ENCODE measurements at places on chromosomes 16 and 17.

DNA sequence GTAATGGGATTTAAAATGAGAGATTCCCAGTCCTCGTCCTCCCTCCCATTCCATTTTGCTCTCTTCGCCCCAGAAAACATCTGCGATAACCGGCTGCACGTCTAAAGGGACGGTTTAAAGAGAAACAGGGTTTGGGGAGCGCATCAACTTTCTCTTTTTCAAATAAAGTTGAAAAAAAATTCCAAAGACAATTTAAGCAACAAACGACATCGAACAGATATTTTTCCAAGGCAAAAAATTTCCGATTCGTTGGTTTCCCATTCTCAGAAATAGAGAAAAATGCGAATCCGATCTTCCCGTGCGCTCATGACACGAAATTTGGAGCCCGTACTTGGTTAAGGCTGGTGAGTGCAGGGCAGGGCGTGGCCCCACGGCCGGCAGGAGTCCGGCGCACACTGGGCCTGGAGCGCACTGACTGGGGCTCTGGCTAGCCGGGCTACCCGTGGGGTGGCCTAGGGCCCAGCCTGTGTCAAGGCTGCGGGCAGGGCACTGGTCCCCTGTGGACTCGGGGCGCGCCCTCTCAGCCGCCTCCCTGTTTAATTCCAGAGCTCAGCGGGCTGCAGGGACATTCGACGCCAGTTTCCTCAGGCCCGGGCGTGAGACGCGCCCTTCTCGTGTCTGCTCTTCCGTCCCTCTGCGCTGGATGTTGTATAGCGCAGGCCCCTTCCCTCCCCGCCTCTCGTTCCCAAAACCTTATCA, 17.9 kb upstream of the ZFHX3 start:
- DNase-seq, result no peak

- no peak for DNase-seq
Measured at GRCh38 chr17:66468241-66469087, 166.1 kb downstream of the PRKCA start.

DNA sequence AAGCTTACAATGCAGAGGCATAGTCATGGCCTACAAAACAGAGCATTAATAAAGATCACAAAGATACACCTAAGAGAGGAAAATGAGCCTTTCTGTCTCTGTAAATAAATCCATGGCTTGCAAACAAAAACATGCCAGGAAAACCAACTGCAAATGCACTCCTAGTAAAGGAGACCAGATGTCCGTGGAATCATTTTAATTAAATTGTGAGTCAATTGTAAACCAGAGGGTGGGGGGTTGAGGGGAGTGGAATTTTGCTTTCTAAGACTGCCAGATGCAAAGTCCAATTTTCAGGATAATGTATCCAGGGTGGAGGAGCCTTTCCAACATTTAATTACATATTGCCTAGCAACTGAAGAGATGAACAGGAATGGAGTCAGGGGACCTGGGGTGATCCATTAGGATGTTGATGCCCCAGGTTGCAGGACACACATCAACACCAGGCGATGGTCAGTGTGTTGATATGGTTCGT, 390.3 kb upstream of the CCL2 start:
- DNase-seq, result no peak

DNA sequence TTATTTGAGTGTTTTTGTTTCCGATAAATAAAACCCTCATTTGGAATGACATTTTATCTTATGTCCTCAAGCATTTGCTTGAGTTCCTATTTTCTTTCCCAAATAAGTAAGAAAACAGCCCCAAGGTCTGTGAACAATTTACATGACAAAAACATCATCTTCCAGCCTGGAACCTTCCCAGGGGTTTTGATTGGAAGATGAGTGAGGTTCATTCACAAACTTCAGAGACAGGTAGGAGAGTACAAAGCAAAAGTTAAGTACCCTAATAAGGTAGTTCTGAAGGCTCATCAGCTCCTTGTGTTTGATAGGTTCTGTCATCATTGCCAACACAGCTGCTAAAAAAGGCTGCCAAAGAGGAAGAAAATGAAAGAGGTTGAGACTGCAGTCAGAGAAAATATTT, 772.8 kb downstream of the CDH8 start:
- no peak for DNase-seq

DNA sequence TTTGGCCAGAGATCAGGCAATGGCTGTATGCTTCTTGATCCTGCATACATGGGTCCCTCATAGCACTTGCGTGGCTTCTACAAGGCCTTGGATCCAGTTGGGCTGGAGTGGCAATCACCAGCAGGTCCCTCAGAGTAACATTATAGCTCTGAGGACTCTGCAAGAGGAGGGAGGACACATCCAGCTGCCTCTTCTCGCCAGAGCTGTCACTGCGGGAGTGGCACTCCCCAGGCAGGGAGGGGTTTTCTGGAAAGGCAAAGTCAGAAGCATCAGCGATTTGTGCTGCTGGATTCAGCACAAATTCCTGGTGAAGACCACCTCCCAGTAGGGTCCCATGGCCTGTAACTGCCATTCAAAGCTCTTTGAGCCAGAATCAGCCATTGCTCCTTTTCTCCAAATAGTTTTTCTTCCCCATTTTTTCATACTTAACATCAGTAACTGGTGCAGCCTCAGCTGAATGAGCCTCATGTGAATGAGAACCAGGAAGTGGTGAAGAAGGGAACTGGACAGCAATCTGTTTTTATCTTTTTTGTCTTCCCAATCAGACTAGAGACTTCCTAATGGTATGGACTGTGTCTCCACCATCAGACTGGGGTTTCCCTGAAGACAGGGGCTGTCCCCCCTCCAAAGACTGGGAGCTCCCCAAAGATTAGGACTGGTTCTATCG, 40.6 kb upstream of the HOXB13 start:
- DNase-seq, result no peak

DNA sequence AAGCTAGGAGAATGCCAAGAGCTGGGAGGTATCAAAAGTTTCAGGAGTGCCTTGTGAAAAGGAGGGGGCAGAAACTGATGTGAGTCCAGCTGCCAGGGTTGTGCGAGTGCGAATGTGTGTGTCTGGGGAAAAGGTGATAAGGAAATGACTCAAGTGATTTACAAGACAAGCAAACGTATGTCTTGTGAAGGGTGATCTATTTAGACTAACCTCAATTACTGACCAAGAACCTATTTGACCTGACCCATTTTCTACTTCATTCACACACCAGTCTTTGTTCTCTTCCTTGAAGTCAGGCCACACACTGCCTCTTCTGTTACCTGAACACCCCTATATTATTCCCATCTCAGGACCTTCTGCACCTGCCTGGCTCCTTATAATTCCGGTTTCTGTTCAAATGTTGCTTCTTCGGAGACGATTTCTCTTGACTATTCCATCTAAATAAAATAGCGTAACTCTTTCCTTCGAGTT, 1.0 kb downstream of the GDE1 start:
- DNase-seq, result no peak

- DNase-seq, result no peak
Measured at GRCh38 chr17:35907691-35908090, 22.9 kb downstream of the RDM1 start.

- DNase-seq, result no peak
Measured at GRCh38 chr17:41540921-41541625, 13.0 kb upstream of the KRT19 start.

GRCh38 chr17:41020336-41020735, 6.7 kb downstream of the KRTAP1-5 start:
- DNase-seq, result no peak

DNA sequence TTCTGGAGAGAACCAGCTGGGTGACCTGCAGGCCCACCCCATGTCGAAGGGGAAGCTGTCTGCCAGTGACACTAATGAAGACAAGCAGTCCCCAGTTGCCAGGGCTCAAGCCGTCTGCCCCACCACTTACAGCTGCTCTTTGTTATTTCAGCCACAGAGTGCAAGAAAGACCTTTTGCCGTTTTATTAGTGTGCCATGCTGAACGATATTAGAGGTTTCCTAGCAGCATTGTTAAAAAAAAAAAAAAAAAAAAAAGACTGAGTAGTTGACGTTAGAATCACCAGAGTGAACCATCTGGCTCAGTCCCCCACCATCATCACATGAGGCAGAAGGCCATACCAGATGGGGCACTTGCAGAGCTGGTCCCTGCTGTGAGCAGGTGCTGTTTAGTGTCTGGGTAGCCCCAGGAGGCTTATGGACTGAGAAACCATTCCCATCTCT, 26.5 kb upstream of the SLC39A11 start:
- DNase-seq, result no peak

DNA sequence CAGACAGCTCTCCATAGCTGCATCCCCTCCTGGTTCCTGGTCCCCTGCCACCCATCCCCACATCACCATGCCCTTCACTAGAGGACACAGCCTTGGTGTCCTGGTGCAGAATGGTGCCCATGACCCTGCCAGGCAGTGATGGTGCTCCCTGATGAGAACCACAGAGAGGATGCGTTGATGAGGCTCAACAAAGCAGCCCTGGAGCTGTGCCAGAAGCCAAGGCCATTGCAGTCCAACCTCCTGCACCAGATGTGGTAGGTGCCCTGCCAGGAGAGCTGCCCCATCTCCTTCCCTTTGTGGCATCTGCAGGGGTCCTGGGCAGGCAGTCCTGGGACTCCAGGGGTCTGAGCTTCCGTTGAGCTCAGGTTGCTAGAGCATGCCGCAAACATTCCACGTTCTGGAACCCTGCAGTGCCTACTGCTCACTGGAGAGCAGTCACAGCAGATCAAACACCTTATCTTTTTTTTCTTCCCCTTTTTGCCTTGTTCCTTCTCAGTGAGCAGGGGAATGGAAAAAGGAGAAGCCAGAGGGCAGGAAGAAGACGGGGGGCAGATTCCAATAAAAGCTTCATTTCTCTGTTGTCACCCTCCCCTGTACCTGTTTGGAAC, 5.3 kb upstream of the EPN3 start:
- no peak for DNase-seq

DNA sequence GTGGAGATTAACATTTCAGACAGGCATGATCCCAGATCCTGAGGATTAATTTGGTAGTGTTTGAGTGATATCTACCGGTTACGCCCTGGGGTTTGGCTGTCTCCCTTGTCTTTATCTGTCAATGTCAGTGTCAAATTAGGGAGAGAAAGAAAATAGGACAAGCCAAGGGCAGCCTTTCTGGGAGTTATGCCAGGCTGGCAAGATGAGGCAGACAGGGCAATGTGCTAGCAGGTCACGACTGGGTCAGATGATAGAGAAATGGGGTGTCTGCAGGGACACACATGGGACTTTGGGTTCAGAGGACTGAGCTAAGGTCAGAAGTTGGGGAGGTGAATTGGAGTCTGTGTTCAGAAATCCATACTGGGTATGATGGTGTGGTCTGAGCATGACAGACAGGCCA, 27.4 kb upstream of the LYRM9 start:
- no peak for DNase-seq

GRCh38 chr16:24854607-24855171, 8.9 kb downstream of the SLC5A11 start:
- no peak for DNase-seq

DNA sequence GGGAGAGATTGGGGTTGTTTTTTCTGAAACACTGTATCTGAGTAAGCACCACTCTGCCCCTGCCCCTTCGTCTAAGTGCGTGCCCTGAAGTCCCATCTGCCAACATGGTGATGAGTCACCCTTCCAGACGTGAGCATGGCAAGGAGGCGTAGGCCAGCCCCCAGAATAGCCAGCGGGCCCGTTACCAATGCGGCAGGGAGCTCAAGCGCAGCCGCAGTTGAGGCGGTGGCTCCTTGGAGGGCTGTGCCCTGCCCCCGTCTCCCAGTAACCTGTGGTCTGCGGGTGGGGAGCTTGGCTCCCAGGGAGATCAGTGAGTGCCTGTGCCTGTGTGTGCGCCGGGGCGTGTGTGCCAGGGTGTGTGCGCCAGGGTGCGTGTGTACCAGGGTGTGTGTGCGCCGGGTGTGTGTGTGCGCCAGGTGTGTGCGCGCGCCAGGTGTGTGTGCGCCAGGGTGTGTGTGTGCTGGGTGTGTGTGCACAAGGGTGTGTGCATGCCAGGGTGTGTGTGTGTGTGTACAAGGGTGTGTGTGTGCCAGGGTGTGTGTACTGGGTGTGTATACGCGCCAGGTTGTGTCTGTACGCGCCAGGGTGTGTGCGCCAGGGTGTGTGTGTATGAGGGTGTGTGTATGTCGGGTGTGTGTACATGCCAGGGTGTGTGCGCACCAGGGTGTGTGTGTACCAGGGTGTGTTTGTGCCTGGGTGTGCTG, 98.6 kb upstream of the CHMP6 start:
- DNase-seq, result no peak

- DNase-seq, result no peak
Measured at GRCh38 chr17:15501282-15501681, 33.9 kb upstream of the CDRT4 start.

DNA sequence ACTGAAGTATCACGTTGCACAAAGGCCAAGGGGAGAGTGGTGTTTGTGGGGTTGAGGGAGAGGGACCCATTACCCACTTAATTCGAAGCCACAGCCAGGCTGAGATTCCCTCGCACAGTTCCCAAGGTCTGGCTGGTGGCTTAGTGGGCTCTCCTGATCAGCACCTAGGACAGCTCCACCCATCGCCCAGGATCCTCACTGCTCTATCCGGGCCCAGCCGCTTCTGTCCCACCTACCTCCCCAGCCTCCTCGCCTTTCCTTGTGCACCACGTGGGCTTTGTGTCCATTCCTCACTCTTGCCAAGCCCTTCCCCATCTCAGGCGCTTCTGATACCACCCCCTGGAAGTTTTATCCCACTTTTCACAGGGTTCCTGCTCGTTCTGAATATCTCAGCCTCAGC, 163.5 kb downstream of the CCT6B start:
- no peak for DNase-seq

- DNase-seq, result no peak
Measured at GRCh38 chr16:67865318-67865717, 7.5 kb upstream of the EDC4 start.

DNA sequence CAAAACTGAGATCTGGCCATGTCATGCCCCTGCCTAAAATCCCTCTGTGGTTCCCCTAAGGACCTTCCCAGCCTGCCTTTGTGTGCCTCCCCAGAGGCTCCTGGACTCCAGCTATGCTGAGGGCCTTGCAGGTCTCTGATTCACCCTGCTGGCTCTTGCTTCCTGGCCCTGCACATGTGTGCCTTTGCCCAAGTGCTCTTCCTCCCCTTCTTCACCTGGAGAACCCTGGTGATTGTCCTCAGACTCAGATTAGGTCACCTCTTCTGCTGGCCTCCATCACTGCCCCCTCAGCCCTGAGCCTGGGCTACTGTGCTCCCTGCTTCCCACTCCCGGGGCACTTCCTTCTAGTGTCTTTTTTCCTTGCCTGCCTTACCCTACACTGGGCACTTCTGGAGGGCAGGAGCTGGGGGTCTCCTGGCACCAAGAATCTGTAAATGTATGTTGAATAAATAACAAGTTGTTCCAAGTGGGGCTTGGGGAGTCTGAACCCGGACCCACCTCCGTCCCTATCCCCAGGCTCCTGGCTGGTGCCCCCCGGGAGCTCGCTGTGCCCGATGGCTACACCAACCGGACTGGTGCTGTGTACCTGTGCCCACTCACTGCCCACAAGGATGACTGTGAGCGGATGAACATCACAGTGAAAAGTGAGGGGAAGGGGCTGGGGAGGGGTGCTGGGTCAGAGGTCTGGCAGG, 7.8 kb downstream of the ITGA3 start:
- no peak for DNase-seq

GRCh38 chr16:22674832-22675191, 139.2 kb upstream of the HS3ST2 start:
- DNase-seq, result no peak
